ENCODE measurements at places on chromosomes 2 and 18.

DNA sequence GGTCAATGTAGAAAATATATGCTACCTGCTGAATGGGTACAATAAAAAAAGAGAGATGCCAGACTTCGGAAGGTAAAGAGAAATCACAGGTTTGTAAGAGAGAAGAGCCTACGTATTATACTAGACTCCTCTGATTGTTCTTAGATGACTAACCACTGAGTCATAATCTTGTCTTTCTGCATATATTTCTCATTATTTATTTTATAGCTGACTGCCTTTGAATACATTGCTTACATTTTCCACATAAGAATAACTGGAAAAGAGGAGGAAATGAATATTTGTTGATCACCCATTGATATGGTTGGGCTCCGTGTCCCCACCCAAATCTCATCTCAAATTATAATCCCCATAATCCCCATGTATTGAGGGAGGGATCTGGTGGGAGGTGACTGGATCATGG is 90.3 kb upstream of the RAB27B start:
- DNase-seq: no peak

DNA sequence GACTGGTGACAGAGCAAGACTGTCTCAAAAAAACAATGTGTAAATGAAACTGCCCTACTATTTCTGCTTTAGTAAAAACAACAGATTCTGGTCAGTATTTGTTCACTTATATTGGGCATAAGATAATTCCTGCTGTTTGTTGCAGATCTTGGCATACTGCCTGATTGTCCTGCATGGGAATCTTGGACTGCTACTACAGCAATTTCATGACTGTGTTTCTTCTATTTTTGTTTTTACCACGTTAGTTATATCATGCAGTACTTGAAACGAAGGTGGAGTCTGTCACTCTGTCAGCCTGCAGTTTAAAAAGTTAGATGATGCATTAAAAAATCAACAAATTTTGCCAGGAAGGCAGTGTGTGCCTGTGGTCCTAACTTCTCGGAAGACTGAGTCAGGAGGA is 14.2 kb upstream of the CLASP1 start:
- no peak for DNase-seq

- DNase-seq: peak; percentile 18
These were observed 856.4 kb downstream of the RNF144A start for GRCh38 chr2:7773362-7774360.

GRCh38 chr2:181884601-181885000 is 6.9 kb upstream of the ITPRID2 start:
- no peak for DNase-seq

- no peak for DNase-seq
These were observed 74.5 kb downstream of the KCTD18 start for GRCh38 chr2:200435379-200435778.

- no peak for DNase-seq
These were observed 648.9 kb downstream of the TDRD15 start for GRCh38 chr2:21772624-21773023.

- DNase-seq: no peak
These were observed 44.1 kb downstream of the NCK2 start for GRCh38 chr2:105788670-105789290.
